Dorsolateral prefrontal cortex (tissue), 122 donors: ENCODE measurements at places on chromosomes 1 and 21. TPM values are rescaled to one million over a fixed set of nuclear protein-coding genes. Genes with fewer than 3 reads are reported as not detected.

TLR5 gene
- 2.3 TPM for total RNA-seq

NAXE gene
- total RNA-seq, result 88.3 TPM

GJA4 gene
- total RNA-seq, result 6.5 TPM

NUAK2 gene
- total RNA-seq, result 2.7 TPM

SFN gene
- 0.61 TPM for total RNA-seq

MXRA8 gene
- 5.2 TPM for total RNA-seq

CDA gene
- total RNA-seq, result 2.5 TPM

SLC2A5 gene
- total RNA-seq, result 40.0 TPM

CIART gene
- total RNA-seq, result 13.3 TPM

TMOD4 gene
- 1.3 TPM for total RNA-seq

EPHA2 gene
- 7.3 TPM for total RNA-seq

EVI5 gene
- total RNA-seq, result 53.4 TPM

LUZP1 gene
- 79.7 TPM for total RNA-seq

- no peak for DNase-seq
These were observed 5.8 kb downstream of the VPS72 start for GRCh38 chr1:151184211-151184610.

DNA sequence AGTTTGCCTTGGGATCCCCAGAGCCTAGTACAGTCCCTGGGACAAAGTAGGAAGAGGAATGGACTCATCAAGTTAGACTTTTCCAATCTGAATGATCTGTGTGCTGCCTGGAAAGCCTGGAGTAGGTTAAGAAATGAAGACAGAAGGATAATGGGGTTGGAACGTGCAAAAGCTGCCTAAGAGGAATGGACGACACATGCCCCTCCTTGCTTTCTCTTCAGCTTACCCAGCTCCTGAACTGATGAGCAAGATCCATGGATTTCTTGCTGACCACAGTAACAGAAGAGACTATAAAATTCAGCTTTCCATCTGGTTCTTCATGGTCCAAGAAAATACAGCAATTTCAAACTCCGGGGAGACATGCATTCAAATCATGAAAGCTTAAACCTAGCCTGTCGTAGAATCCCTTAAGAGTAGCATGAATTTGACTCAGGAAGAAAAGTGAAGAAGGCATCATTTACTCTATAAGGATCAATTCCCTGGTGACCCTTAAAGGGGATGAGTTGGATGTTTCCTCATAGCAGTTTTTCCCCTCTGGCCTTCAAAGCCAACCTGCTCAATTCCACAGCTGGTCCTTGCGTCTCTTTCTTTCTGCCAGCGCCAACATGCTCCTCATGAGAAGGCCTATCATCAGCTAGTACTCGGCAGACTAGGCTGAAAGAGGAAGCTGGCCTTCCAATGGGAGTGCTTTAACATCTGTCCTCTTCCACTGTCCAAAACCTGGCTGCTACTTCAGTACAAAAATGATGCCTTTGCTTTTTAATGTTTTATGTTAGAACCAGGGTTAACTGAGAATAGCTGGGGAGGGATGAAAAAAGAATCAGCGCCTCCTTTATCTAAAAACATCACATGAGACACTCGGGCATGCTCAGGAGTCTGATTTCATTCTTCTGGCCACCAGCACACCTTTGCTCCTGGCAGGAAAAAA, 5.7 kb upstream of the PEF1 start:
- DNase-seq, result no peak

GRCh38 chr21:34544032-34544496, 32.1 kb upstream of the KCNE1 start:
- DNase-seq, result peak; percentile 45

DNA sequence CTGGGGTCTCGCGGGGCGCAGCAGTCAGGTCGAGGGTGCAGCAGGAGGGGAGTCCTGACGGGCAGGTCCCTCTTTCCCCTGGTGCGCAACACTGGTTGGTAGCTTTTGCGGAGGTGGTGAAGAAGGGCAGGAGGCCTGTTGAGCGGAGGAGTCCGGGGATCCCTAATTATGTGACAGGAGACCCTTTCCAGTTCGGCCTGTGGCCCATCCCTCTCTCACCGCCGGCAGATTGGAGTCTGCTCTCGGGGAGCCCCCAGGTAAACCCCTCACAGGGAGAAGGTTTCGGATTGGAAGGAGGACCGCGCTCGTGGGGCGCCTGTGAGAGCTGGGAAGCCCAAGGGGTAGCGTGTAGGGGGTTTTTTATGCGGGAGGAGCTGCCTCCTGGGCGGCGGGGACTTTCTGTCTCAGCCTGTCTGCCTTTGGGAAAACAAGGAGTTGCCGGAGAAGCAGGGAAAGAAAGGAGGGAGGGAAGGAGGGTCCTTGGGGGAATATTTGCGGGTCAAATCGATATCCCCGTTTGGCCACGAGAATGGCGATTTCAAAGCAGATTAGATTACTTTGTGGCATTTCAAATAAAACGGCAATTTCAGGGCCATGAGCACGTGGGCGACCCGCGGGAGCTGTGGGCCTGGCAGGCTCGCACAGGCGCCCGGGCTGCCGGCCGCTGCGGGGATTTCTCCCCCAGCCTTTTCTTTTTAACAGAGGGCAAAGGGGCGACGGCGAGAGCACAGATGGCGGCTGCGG, 9.5 kb downstream of the SIM2 start:
- DNase-seq, result peak; percentile 15

GRCh38 chr1:248592655-248593054, 4.8 kb downstream of the OR2T10 start:
- no peak for DNase-seq

GRCh38 chr1:204513117-204513716, 3.0 kb upstream of the MDM4 start:
- DNase-seq, result no peak

DNA sequence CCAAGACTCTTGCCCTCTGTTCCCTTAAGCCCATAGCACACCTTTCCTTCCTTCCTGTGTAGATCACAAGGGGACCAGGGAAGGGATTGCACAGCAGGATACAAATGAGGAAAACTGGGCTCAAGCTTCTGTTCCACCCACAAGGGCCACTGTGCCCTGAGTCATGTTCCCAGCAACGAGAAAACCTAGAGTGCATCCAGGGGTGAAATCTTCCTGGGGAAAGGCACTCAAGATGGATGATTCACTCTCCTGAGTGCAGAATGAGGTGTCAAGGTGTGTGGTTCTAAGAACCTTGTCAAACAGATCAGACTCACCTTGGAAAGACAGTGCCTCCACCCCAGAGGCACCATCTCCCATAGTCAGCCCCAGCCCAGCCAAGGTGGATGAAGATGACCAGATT, 40.7 kb upstream of the EYA3 start:
- DNase-seq, result no peak

GRCh38 chr1:113452921-113453770, 62.8 kb downstream of the MAGI3 start:
- no peak for DNase-seq

- DNase-seq, result no peak
These were observed 17.5 kb upstream of the ETV3 start for GRCh38 chr1:157155658-157156057.

GRCh38 chr1:47228644-47229030, 3.4 kb downstream of the TAL1 start:
- DNase-seq, result no peak

GRCh38 chr1:207807690-207808321, 56.0 kb downstream of the CD46 start:
- DNase-seq, result no peak

DNA sequence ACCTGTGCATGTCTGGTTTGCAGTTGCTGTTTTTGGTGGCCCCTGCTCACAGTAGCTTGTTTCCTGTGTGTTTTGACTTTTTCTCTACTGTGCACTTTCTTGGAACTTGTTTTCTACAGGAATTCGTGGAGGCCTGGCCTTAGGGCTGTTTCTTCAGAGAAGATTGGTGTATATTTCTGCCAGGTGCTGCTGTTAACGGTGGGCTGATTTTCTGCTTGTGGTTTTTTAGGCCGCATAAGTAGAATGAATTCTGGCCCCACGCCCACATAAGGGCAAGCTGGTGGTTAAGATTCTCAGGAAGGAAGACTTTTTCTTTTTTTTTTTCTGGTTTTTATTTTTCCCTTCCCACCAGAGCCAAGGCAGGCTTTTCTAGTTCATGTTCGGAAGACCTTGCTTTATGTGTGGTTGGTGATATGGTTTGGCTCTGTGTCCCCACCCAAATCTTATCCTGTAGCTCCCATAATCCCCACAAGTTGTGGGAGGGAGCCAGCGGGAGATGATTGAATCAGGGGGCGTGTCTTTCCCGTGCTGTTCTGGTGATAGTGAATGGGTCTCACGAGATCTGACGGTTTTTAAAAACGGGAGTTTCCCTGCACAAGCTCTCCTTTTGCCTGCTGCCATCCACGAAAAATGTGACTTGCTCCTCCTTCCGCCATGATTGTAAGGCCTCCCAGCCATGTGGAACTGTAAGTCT, 71.5 kb upstream of the DISP3 start:
- DNase-seq, result no peak

GRCh38 chr1:65276197-65276939, 33.0 kb upstream of the DNAJC6 start:
- no peak for DNase-seq

DNA sequence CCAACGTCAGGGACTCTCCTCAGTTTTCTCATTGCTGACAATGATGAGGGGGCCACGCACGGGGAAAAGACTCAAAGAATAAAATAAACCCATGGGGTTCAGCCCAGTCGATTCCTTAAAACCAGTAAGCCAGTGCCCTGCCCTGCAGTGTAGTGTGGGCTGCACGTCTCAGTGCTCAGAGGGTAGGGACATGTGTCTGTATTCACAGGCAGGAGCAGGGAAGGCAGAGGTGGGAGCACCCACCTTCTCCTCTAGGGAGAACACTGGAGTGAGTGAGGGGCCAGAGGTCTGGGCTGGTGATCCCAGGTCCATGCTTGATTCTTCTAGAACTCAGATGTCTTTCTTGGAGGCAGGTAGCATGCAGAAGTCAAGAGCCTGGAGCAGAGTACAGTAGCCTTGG, 303.6 kb downstream of the MATN1 start:
- DNase-seq, result no peak

- peak; percentile 55 for DNase-seq
These were observed 63.7 kb downstream of the MACF1 start for GRCh38 chr1:39268112-39268581.

GRCh38 chr1:24089743-24090555, 22.0 kb downstream of the MYOM3 start:
- no peak for DNase-seq

DNA sequence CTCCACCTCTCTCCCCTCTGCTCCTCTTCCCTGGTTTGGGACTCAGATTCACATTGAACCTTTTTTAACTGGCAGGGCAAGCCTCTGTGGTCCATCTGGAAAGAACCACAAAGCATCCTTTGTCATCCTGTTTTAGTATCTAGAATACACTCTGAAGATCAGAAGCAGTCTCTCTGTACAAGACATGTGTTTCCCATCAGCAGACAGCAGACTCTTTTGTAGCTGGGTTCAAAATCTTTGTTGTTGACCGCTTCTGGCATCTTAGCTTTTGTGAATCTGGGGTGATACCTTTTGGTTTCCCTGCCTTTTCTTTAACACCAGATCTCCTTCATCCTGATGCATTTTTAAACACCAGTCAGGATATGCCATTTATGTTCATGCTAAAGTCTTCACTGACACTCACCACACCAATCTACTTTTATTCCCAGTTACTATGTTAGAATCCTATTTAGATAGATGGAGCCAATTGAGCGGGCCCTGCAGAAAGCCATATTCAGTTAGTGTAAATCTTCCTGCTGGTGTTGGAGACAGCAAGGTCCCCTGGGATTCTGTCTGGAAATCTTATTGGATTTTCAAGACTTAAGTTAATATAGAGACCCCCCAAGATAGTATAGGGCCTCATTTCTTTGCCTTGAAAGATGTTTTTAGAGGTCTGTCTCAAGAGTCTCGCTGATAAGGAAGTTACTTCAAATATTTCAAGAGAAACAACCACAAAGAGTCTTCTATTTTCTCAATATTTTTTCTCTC, 51.1 kb downstream of the ST6GALNAC3 start:
- no peak for DNase-seq

DNA sequence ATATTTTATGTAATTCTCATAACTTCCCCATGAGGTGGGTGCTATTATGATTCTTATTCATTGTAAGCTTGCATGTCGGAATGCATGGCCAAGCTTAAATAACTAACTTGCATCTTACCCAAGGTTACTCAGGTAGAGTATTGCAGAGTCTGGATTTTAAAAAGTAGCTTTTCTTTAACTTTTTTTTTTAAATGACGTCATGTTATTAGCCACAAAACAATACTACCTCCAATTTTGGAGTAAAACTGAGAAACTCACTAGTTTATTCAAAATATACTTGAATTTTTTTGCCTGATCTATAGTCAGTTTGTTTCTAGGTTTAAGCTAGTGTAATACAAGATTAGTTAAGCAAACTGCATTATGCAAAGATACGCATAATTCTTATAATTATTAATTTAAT, 57.8 kb downstream of the NEGR1 start:
- no peak for DNase-seq

- DNase-seq, result no peak
These were observed 5.2 kb downstream of the CAP1 start for GRCh38 chr1:40045766-40046165.

DNA sequence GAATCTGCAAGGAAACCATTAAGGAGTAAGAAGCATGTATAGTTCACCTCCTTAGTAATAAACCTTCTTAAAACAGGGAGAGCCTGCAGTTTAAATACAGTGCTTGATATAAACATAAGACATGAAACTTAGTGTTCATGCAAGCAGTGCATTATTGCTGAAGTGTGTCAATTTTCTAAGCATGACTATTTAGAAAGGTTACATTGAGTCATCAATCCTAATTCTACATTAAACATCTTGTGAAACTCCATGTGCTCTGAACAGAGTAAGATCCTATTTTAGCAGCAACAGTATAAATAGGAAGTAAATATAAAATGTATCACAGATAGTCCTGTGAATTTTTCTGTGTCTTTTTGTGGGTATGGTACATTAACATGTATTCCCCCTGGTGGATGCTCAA, 135.5 kb downstream of the ESRRG start:
- no peak for DNase-seq

GRCh38 chr1:201164645-201165044, 10.4 kb upstream of the TMEM9 start:
- no peak for DNase-seq

- DNase-seq, result no peak
These were observed 86.0 kb downstream of the SIM2 start for GRCh38 chr21:36784947-36785346.

GRCh38 chr1:79388694-79389361, 382.3 kb upstream of the ADGRL4 start:
- DNase-seq, result no peak

- no peak for DNase-seq
These were observed 370.6 kb downstream of the PTPRC start for GRCh38 chr1:199009447-199009846.

- DNase-seq, result no peak
These were observed 398.9 kb upstream of the PLXNA2 start for GRCh38 chr1:208643005-208643597.

GRCh38 chr1:167440776-167441175, 77.6 kb downstream of the CD247 start:
- DNase-seq, result no peak

GRCh38 chr1:26910343-26911160, 3.2 kb downstream of the NR0B2 start:
- no peak for DNase-seq

DNA sequence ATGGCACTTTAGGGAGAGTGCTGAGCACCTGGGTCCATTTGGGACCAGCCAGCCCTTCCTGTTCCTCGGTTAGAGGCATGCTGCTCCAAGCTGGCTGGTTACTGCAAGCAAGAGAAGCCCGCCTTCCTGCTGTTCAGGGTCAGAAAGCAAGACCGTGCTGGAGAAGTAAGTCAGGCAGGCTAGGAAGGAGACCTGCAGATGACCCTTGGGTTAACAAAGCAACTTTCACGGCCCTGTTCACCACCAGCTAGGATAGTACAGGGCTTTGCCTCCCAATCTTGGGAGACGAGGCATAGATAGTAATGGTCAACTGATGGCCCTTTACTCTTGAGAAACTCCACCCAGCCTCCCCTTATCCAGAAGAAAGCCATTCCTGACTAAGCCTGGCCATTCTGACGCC, 136.1 kb downstream of the DHRS3 start:
- DNase-seq, result no peak
